ENCODE measurements at places on chromosomes 5 and 9.

DNA sequence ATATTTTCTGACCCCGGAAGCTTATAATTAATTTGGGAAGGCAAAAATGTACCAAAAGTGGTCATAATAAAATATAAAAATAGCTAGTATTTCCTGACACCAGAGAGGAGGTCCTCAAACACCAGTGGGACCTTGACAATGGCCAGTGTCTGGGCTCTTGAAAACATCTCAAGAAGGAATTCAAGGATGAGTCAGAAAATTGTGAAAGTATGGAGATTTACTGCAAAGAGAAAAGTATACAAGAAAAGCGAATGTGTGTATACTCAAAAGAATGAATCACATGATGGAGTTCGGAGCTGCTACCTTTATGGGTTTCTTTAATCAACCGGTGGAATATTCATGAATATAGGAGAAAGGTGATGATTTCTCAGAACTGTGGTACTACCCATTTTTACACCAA is 1709.0 kb upstream of the WWC1 start:
- DNase-seq = no peak

DNA sequence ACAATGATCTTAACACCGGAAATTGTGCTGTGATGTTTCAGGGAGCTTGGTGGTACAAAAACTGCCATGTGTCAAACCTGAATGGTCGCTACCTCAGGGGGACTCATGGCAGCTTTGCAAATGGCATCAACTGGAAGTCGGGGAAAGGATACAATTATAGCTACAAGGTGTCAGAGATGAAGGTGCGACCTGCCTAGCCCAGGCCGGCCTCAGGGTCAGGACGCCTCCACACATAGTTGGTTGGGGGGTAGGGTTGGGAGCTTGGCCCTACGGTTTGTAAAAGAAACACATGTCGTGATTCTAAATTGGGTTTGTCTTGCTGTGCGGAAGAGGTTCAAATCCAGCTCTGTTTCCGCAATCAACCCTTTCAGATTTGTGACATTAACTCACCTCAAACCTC is 6.6 kb downstream of the FCN2 start:
- DNase-seq = no peak

GRCh38 chr9:93059011-93059714 is 662 bp downstream of the SUSD3 start:
- no peak for DNase-seq

DNA sequence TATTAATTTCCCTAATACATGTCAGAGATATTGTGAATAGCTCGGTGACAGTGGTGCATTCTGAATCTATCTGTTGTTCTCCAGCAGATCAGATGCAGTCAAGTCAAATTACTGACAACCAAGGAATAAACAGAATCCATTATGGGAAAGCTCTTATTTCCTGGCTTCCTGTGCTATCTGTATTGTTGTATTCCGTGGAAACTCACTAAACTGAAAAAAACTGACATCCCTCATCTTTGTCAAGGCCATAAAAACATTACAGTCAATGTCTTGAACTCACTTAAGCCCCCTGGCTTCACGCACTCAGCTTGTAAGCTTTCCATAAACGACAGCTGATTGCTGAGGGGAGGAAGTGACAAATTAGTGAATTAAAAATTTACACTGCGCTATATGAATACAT is 245.9 kb downstream of the CTNND2 start:
- no peak for DNase-seq

GRCh38 chr9:110110154-110110553 is 97.8 kb downstream of the C9orf152 start:
- no peak for DNase-seq

- no peak for DNase-seq
These were observed 110.7 kb upstream of the IL12B start for GRCh38 chr5:159440968-159441367.

DNA sequence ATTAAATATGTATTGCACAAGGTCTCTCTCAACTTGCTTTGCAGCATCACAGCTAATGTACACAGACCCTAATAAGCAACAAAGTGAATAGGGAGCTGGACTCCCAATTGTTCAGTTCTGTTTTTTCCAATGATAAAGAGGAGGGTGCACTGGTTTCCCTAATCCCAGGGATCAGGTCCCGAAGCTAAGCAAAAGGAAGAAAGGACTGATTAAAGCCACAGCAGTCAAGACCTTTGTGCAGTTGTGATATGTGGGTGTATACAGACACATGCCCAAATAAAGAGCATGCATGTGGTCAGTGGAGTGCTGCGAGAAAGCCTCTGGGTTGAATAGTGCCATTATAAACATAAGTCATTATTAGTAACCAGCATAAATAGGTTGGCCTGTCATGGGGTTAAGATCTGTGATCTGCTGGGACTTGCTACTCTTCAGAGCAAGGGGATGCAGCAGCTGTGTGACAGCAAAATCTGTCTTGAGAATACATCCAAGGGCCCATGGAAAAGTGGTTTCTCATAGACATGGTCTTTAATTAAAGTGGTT is 1863.1 kb upstream of the WWC1 start:
- DNase-seq = no peak

DNA sequence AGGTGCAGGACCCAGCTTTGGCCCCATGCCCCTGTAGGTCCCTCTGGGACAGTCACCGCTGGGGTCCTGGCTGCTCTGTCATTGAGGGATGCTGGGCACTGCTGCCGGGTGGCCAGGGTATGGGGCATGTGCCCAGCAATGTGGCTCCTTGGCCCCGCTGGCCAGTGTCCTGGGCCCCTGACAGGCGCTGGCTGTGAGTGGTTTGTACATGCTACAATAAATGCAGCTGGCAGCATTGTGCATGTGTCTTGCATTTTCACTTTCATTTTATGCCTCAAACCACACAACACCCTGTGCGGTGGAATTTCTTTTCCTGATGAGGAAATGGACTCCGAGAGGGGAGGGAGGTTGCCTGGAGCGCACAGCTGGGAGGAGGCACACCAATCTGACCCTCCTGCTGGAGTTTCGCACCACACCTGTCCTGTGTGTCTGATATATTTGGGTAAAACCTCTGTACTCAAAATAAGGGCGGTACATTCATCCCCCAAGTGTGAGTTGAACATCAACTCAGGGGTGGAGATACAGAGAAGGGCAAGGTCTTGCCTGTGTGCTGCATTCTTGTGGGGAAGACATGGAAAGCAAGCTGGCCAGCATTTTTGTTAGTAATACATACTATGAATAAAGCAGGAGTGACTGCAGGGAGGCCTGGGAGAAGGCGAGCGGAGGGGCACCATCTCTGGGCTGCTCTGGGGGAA is 11.7 kb downstream of the TSPAN17 start:
- no peak for DNase-seq

DNA sequence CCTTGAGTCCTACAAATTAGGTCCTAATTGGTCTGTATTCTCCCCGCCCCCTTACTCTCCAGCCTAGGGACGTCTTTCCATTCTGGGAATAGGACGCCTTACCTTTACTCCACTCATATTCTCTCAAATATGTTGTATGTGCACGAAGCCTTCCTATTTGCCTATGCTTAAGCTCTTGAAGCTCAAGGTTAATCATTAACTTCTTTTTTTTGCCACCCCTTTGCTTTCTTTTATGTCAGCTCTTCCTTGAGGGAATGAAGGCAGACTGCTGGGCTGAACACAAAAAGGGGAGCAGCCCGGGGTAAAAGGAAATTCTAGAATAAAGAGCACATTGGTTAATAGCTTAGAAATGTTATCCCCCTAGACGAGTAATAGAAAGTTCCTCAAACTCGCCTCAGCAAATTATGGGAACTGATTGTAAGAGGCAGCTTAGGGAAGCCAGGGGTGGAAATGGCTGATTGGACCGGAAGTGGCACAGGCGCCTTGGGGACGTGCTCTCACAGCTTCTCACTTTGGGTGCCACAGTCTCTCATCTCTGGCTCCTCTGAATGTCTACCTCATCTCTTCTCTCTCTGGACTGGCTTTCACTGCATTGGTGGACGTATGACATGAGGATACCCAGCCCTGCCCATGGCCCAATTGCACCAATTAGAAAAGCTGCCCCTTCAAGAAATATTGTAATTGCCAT is 122.3 kb upstream of the IL12B start:
- no peak for DNase-seq

DNA sequence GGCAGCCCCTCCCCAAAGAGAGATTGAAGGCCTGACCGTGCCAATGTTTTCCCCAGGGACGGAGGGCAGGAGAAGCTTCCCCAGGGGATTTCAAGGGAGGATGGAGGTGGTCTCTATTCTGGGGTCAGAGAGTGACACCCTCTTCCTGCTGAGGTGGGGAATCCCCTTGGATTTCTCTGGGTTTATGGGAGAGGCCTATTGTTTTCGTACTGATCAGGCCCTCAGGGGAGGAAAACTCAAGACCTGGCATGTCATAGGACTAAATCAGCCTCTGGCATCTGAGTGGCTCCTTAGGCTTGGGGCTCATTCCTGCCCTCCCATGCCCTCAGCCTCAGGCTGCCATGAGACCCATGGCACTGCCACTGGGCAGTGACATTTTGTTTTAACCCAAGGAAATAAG is 44.6 kb downstream of the IRF1 start:
- no peak for DNase-seq

DNA sequence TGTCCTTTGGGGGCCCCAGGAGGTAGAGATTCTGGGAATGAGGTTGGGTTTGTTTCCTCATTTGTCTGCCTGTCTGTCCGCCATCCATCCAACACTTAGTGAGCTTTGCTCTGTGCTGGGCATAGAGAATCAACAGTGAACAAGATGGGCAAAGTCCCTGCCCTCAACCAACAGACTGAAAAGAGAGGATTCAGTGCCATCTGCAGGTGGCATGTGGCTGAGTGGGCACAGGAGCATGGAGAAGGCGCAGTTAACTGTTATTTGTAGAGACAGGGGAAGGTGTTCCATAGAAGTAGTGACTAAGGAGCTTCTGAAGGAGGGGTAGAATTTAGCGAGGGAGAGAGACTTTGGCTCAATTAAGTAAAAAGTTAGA is 23.1 kb downstream of the POLR1E start:
- no peak for DNase-seq

DNA sequence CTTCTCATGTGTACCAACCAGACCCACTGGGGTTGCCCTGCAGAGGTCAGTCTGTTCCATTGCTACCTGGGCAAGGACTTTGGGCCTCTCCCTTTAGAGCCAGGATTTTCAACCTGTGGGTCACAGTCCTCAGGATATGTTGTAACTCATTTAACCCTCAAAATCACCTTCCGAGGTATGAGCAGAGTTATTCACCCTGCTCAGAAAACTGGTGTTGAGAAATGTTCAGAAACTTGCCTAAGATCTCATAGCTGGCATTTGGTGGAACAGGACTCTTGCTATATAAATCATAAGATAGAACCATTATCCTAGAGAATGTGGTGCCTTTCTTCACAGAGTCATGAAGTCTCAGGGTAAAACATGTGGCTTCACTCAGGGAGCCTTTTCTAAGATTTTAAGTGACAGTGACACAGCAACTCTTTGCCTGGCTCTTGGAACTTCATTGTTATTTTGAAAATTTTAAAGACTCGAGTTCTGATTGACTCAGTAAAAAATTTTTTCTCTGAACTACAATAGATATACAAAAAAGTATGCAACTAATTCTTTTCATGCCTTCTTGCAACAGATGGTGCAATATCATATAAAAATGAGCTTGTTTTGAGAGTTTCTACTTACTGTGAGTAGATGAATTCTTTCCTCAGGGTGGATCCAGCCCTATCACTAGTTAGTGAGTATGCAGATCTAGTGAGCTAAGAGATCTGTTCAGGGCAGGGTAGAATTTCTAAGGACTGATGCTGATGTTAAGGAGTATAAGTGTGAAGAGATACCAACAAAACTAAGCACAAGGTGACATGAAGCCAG is 29.5 kb downstream of the CAST start:
- no peak for DNase-seq

DNA sequence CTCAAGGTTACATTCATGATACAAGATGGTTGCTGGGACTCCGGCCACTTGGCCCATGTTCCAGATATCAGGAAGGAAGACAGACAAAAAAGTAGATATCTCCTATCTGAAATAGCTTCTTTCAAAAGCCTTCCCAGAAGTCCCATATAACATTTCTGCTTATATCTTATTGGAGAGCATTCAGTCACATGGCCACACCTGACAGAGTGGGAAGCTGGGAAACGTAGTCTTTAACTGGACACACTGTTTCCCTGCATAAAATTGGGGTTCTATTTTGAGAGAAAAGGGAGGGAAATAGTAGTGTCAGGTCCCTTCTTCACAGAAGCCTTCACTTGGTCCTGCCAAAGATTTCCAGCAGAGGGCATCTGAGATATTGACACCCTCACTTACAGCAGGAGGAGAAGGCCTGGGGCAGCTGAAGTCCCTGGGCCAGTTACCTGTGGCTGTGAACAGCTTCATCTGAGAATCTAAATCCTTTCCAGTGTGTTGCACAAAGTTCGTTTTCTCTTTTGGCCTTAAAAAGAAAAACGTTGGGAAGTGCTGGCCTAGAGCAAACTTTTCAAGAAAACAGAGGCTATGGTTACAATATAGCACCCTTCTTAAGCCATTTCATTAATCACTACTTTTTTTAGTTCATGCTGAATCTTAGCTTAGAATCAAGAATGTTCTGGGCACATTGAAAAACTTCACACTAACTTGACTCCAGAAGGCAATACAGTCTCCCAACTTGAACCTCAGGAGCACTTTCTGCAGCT is 33.5 kb downstream of the SPEF2 start:
- peak; percentile 36 for DNase-seq

Measured in stimulated activated CD4-positive, alpha-beta T cell treated with anti-CD3 and anti-CD28 coated beads, TNF-alpha, amount 100 ng/mL, for 24 hours (primary cell).